T-helper 22 cell (primary cell): ENCODE measurements at places on chromosomes 16 and 17.
A peak's percentile ranks its signal among the peaks of the same experiment; 100 is the strongest.

DNA sequence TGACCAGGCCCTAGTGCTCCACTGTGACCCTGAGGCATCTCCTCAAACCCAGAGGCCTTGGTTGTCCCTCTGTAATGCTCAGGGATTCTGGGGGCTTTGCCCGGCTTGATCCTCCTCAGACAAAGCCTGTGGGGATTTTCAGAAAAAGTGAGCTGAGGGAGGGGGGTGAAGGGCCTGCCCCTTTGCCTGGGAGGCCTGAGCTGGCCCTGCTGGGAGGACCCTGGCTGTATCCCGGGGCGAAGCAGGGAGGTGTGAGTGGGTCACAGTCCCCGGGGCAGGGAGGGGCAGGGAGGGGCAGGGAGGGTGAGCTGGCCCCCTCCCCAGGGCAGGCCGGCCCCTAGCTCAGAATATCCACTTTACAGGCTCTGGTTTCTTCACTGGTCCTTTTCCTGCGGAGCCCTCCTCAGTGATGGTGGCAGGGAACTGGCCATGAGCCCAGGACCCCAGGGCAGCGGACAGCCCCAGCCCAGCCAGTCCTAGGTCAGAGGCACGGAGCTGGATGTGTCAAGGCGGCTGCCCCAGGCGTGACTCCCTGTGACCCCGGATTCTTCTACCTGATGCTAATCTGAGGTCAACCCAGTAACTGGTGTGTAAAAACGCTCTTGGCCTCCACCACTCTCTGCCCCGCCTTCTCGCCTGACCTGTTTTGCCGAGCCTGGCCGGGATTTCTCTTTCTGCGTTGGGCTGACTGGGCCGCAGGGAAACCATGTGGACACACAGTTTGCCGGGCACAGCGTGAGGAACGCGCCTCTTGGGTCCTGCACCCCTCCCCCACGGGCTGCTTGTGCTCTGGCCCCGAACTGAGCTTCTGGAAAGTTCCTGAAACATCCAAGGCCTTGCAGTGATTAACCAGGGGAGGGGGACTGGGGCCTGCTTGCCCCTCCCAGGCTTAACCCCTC, 5.8 kb upstream of the FASN start:
- no peak for DNase-seq

- DNase-seq, result no peak
Observed at GRCh38 chr17:30299000-30299399, 7.3 kb upstream of the BLMH start.

DNA sequence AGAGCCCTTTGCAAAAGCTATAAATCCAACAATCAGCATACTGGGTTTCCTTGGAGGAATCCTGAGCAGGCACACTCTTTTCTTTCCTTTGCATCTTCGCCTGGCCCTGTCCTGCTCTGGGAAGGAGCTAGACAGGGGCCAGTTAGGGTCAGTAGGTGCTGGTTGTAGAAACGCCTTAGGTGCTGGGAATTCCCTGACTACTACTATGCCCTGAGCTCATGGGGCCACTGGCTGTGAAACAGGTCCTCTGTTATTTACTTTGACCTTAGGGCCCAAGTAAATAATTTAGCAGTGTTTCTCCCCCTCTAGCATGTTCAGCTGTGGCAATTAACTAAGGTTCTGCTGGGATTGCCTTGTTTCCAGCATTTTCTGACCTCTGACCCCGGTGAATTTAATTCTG, 15.8 kb upstream of the WSCD1 start:
- no peak for DNase-seq

DNA sequence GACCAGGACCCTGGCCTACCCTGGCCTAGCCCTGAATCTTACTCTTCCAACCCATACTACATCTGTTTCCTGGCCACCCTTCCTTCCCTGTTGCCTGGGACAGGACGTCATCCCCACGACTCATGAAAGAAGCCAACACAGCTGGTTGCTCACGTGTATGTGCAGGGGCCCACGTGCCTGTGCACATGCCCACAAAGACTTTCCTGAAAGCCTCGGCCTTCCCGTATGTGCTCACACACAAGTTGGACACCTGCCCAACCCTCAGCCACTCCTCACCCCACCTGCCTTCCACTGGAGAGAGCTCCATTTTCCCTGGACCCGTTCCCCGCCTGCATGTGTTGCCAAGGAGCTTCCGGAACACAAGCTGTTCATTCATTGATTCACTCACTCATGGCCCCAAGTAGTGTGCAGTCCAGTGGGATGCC, 7.0 kb downstream of the PLXDC1 start:
- DNase-seq, result no peak

GRCh38 chr16:86593913-86594620, 15.7 kb downstream of the FOXL1 start:
- DNase-seq, result no peak

GRCh38 chr16:74563828-74564263, 43.1 kb downstream of the GLG1 start:
- no peak for DNase-seq

DNA sequence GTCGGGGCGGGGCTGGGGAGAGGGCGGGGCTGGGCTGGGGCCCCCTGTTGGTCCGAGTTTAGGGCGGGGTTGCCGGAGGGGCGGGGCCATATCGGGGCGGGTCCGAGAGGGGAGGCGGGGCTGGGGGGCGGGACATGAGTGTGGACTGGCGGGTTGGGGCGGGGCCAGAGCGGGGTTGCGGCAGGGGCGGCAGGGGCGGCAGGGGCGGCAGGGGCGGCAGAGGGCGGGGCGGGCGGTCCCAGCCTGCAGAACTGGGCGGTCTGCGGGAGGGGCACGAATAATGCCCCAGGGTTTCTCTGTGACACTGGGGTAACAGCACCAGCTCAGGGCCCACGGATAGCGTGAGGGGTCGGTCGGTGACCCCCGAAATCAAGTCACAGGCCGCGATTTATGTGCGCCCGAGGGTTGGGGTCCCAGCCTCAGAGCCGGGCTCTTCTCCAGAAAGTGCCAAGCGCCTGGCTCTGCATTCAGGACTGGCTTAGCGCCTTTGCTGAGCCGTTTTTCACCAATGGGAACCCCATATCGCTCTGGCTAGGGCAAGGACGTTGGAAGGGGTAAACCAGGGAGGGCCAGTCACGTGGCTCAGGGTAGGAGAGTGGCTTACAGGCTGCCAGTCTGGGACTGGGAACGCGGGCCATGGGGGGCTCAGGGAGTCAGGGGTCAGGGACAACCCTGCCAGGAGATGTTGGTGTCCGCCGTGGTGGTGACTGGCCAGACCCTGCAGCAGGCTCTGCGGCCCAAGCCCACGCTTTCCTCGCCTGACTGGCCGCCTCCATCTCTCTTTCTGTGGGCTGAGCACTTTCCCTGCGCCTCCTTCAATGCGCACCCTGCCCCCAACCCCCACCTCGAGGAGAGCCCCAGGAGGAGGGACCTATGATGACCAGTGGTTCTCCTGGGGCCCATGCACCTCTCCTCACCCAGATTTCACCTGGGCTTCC, 1.2 kb upstream of the METTL26 start:
- peak; percentile 80 for DNase-seq

DNA sequence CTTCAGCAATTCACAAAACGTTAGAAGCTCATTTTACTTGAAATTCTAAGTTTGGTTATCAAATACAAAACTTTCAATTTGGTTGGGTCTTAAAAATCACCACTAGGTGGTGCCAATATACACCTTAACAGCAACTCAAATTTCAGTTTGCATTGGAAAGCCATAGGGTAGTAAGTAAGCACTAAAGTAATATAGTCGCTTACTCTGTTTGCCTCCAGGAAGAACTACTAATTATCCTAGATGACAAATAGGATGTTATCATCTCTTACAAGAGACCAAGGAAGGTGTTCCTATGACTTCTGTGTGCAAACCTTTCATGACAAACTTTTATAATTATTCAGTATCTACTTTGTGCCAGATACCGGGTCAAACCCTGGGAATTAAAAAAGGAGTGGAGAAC, 93.3 kb downstream of the MYO1D start:
- no peak for DNase-seq

- no peak for DNase-seq
Observed at GRCh38 chr16:28872952-28873351, 5.3 kb upstream of the ATP2A1 start.

DNA sequence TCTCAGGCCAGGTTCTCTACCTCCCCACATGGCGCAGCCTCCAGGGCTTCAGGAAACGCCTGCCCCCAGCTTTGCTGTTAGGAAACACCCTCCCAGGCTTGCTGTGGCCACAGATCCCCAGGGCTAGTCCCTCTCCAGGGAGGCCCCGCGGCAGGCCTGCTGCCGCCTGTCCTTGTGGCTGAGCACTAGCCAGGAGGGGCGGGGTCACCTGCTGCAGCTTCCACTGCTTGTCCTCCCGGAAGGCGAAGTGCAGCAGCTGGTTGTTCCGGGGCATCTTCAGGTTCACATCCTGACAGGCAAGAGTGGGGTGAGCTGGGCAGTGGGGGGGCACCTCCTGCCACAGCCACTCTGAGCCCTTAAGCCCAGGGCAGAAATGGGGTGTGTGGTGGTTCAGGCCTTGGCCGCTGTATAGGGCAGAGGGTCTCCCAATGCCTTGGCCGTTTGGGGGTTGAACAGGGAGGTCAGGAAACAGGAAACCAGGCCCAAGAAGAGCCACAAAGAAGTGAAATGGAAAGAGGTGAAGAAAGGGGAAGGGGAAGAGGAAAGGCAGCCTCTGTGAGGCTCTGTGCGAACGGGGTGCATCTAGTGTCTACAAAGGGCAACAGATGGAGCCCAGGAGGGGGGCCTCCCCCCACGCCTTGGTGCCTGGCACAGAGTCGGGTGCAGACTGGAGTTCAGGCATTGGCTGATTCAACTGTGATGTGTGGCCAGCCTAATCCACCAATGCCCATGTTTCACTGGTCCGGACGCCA, 2.0 kb downstream of the ROGDI start:
- DNase-seq, result no peak

DNA sequence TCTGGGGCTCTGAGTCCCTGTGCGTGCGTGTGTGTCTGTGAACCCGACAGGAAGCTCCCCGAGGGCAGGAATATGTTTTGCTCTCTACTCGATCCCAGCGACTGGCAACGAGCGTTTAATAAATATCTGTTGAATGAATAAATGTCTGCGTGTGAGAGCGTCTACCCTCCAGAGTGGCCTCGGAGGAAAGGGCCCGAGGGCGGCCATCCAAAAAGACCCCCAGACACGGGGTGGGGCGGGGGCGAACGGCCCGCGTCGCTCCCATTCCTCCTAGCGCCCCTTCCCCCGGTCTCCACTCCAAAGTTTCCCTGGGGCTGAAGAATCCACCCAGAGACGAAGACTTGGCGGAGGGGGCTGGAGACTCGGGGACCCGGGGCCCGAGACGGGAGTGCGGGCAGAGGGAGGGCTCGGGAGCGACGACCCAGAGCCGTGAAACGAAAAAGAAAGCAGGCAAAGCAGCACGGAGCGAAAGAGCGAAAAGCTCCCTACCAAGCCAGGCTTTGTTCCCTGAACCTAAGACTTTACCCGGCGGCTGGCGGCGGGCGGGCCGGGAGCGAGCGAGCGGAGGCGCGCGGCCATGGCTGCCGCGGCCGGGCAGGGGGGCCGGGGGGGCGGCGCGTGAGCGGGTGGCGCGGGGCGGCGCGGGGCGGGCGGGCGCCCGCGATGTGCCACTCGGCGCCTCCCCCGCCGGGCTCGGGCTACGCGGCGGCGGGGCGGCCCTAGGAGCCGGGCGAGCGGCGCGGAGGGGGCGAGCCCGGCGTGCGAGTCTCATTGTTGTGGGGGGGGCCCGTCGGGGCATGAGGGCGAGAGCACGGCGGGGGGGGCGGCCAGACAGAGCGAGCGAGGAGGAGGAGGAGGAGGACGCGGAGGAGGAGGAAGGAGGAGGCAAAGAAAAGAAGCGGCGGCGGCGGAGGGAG, at the start of gene MLLT6:
MLLT6 (plus strand) TSS at position 668 of the 917 bp plus-strand sequence. CDS start 360 bp downstream, outside the sequence.
- DNase-seq, result peak; percentile 77
